Heart left ventricle (tissue), 16 donors: ENCODE measurements at places on chromosomes 13 and 19. TPM values are rescaled to one million over a fixed set of nuclear protein-coding genes. Genes with fewer than 3 reads are reported as not detected.

The KMT5C gene
- 7.2 TPM for total RNA-seq

The SIGLEC12 gene
- not detected for total RNA-seq

The HIPK4 gene
- total RNA-seq: not detected

The IQCN gene
- 0.24 TPM for total RNA-seq

The LGALS4 gene
- total RNA-seq: 0.65 TPM

The LGI4 gene
- 2.2 TPM for total RNA-seq

The SERPINE3 gene
- not detected for total RNA-seq

The IRGC gene
- not detected for total RNA-seq

The IZUMO4 gene
- total RNA-seq: 1.7 TPM

The ZNF546 gene
- total RNA-seq: 12.3 TPM

The CACNG7 gene
- not detected for total RNA-seq

The PRTN3 gene
- total RNA-seq: not detected

GRCh38 chr19:10768936-10769335, 51.1 kb downstream of the DNM2 start:
- H3K4me1 ChIP-seq: peaks cover 63% of the 10 kb centered on the region
- no peak for DNase-seq
- H3K36me3 ChIP-seq: peaks cover 19% of the 10 kb centered on the region
- no peak overlapping the region for H3K4me3 ChIP-seq
- peak overlapping the region; percentile 89 for H3K27ac ChIP-seq

GRCh38 chr13:100619940-100620339, 31.4 kb upstream of the GGACT start:
- no peak overlapping the region for H3K4me3 ChIP-seq
- H3K4me1 ChIP-seq: no peaks in the 10 kb centered on the region
- no peaks in the 10 kb centered on the region for H3K27me3 ChIP-seq
- DNase-seq: no peak
- no peak overlapping the region for H3K27ac ChIP-seq
- peaks cover 14% of the 10 kb centered on the region for H3K36me3 ChIP-seq

DNA sequence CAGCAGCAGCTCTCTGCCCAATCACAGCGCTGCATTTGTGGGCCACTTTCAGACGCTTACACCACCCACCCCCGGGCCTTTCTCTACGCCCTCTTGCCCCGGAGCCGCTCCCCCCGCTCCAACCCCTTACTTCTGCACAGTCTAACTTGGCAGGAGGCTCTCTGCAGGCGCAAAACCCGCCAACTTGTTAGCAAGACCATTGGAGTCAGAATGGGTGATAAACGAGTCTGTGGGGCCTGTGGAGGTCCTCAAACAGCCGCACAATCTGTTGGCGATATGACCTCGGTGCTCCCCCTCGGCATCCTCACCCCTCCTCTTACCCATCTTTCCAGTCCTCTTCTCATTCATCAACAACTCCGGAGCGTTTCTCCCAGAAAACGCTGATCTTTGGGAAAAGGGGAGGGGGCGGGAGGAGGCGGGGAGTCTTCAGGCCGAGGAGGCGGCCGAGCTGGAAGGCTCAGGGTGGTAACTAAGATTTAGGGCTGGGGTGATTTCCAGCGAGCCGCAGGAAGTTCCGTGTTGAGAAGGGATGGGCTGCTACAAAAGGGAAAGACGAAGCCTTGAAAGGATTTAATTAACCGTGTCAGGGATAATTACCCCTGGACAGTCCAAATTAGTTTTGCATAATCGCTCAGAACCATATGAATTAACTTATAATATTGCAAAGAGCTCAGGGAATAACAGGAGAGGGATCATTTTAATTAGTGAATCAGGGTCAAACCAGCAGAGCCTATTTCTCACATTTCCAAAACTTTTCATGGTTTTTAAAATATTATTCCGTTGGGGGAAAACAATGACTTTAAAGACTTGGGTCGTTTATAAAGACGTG, 4.1 kb downstream of the SOX21 start:
- no peaks in the 10 kb centered on the region for H3K36me3 ChIP-seq
- peaks cover 29% of the 10 kb centered on the region for H3K4me1 ChIP-seq
- H3K27ac ChIP-seq: no peak overlapping the region
- peaks cover 94% of the 10 kb centered on the region for H3K27me3 ChIP-seq
- no peak overlapping the region for H3K4me3 ChIP-seq

GRCh38 chr19:30017172-30017571, 75.1 kb downstream of the URI1 start:
- H3K36me3 ChIP-seq: no peaks in the 10 kb centered on the region
- H3K27me3 ChIP-seq: no peaks in the 10 kb centered on the region
- no peak overlapping the region for H3K4me3 ChIP-seq
- H3K4me1 ChIP-seq: no peaks in the 10 kb centered on the region

DNA sequence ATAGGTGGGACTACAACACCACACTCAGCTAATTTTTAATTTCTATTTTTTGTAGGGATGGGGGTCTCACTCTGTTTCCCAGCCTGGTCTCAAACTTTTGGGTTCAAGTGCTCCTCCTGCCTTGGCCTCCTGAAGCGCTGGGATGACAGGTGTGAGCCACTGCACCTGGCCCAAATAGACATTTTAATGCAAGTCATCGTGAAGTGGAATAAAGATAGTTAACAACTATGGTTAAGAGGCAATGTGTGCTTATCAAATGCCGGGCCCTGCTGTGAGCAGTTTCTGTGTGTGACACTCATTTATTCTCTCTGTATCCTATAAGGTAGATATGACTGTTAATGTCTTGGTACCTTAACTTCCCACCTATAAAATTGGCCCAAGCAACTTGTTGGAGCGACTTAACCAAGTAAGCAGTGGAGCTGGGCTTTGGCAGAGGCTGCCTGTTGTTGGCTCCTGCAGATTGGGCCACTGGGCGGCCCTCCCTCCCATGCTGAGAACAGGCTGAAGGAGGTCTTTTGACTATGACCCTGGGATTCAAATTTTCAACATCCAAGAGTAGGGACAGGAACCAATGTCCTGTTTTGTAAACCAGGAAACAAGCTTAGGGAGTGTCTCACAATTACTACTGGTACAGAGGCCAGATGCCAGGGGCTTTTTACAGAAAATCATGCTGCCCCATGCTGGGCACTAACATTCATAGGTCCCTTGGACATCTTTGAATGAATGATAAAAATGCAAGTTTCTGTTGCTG, 450.7 kb downstream of the TSHZ3 start:
- H3K27me3 ChIP-seq: no peaks in the 10 kb centered on the region
- H3K36me3 ChIP-seq: no peaks in the 10 kb centered on the region
- no peak overlapping the region for H3K27ac ChIP-seq
- no peak for DNase-seq
- no peak overlapping the region for H3K4me3 ChIP-seq

DNA sequence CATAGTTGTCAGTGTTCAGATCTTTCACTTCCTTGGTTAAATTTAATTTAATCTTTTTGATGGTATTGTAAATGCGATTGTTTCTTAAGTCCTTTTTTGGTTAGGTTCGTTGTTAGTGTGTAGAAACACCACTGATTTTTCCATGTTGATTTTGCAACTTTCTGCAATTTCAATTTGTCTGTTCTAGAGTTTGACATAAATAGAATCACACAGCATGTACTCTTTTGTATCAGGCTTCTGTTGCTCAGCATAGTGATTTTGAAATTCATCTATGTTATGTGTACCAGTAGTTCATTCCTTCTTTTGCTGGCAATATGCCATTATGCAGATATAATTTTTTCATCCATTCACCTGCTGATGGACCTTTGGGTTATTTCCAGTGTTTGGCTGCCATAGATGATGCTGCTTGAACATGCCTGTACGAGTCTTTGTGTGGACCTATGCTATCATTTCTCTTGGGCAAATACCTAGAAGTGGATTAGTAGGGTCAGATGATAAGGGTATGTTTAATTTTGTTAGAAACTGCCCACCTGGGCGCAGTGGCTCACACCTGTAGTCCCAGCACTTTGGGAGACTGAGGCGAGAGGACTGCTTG, 33.1 kb downstream of the BICRA start:
- no peaks in the 10 kb centered on the region for H3K27me3 ChIP-seq
- peaks cover 18% of the 10 kb centered on the region for H3K4me1 ChIP-seq
- no peak for DNase-seq
- H3K36me3 ChIP-seq: peaks cover 5% of the 10 kb centered on the region
- no peak overlapping the region for H3K4me3 ChIP-seq
- no peak overlapping the region for H3K27ac ChIP-seq

DNA sequence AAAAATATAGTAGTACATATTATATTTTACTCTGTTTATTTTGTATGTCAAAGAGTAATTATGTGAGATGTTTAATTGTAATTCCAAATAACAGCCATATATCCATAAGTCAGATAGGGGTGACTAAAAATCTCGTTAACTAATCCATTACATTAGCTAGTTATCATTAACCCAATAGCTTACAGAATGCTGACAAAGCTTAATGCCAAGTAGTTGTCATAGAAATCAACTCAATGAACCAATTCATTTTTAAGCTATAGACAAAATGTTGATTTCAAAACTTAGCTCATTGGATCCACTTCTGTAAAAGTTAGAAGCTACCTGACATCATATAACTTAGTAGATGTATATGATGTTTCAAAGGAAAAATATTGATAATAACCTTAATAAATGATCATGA, 206.7 kb upstream of the SLITRK1 start:
- no peaks in the 10 kb centered on the region for H3K36me3 ChIP-seq
- no peak overlapping the region for H3K4me3 ChIP-seq
- DNase-seq: no peak
- no peaks in the 10 kb centered on the region for H3K4me1 ChIP-seq

GRCh38 chr13:26946684-26947343, 186.2 kb upstream of the GPR12 start:
- H3K27ac ChIP-seq: no peak overlapping the region
- peaks cover 8% of the 10 kb centered on the region for H3K4me1 ChIP-seq
- H3K4me3 ChIP-seq: no peak overlapping the region
- no peak for DNase-seq

GRCh38 chr19:29259153-29259552, 46.2 kb upstream of the UQCRFS1 start:
- no peaks in the 10 kb centered on the region for H3K4me1 ChIP-seq
- H3K4me3 ChIP-seq: no peak overlapping the region
- H3K27me3 ChIP-seq: no peaks in the 10 kb centered on the region
- no peaks in the 10 kb centered on the region for H3K36me3 ChIP-seq

- no peak overlapping the region for H3K27ac ChIP-seq
- DNase-seq: no peak
- no peaks in the 10 kb centered on the region for H3K36me3 ChIP-seq
- no peaks in the 10 kb centered on the region for H3K27me3 ChIP-seq
- peaks cover 3% of the 10 kb centered on the region for H3K4me1 ChIP-seq
These were observed 109.7 kb upstream of the RNF113B start for GRCh38 chr13:98286799-98287198.

DNA sequence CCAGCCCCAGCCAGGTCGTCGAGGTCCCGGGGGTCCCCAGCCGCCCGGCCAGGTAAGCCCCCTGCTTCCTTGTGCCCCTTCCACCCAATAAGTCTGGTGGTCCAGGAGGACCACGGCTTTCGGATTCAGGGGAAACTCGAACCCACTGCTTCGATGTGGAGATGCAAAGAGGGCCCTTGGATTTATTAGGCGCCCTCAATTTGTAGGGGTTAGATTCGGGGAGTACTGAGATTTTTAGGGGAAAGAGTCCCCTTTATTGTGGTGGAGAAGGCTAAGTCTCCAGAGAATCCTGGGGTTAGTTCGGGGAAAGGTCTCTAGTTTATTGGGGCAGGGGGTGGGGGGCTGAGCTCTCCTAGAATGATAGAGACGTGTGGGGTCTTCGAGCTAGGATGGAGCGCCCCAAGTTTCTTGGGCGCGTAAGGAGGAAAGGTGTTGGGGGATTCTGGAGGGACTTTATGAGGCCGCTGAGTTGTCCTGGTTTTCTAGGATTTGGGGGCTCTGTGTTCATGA, 3.8 kb upstream of the LTBP4 start:
- H3K4me1 ChIP-seq: no peaks in the 10 kb centered on the region
- no peaks in the 10 kb centered on the region for H3K36me3 ChIP-seq
- peaks cover 20% of the 10 kb centered on the region for H3K27me3 ChIP-seq

DNA sequence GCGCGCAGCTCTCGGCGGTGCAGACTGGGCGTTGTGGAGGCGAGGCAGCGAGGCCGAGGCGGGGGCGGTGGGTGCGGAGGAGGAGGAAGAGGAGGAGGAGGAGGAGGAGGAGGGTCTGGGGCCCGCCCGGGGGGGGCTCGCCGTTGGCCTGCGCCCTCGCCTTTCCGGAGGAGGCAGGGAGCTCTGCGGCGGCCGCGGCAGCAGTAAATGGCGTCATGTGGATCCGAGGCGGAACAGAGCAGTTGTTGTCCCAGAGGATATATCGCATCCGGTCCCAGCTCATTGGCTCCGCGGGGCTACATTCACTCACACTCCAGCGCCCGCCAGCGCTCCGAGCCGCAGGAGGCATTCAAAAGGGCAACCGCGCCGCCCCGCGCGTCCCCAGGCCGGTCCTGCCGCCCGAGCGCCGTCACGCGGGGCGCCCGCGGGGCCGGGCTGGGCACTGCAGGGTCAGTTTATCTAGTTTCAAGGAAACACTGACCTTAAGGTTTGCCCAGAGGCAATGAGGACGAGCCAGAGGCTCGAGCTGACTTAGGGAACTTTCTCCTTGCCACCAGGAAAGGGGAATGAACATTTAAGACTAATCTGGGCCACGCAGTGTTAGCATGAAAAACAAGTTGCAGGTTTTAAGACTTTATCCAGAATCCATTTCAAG, at the start of gene SPRY2:
SPRY2 (minus strand) TSS at position 26 of the 655 bp plus-strand sequence. CDS start 3,421 bp downstream, outside the sequence.
- H3K27ac ChIP-seq: peak within 1 kb of the TSS; percentile 100
- peaks cover 26% of the 10 kb centered on the region for H3K4me1 ChIP-seq
- peak; percentile 96 for DNase-seq
- peaks cover 14% of the 10 kb centered on the region for H3K36me3 ChIP-seq

GRCh38 chr19:16153582-16154336, 10.3 kb downstream of the HSH2D start:
- H3K4me1 ChIP-seq: no peaks in the 10 kb centered on the region
- no peaks in the 10 kb centered on the region for H3K36me3 ChIP-seq
- DNase-seq: no peak

DNA sequence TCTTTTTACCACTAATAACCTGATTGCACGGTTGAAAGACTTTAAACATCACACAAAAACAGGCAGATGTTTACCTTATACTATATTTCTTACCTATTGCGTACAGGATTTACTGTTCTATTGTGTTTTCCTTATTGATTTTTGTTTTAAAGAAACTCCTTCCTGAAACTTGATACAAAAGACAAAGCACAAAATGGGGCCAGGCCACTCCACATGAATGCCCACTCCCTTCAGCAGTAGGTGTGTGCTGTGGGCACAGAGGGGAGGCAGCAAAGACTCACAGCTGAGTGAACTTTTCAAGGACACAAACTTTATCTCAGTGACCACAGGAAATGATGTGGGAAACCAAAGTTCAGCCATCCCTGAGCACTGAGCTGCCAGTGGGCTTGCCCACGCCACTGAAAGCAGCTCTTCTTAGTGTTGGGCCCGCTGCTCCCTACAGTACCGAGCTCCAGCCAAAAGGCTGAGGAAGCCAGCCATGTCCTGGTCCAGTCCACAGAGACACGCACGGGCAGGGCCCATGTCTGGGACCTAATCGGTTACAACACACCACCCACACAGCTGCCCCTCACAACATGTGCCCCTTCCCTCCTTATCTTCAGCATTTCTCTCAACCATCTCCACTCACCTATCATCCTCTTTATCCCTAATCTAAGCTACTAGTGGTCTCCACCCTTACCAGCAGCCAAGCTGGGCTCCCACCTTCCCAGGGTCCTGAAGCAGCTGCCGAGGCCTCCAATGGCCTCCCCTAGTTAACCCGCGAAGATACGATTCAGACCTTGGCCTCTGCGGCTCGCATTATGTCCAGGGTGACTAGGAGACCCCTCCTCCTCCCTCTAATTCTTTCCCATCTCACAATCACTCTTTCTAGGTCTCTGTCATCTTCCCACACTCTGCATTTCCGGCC, 39.5 kb downstream of the ATP7B start:
- H3K27me3 ChIP-seq: no peaks in the 10 kb centered on the region
- peaks cover 7% of the 10 kb centered on the region for H3K4me1 ChIP-seq
- no peaks in the 10 kb centered on the region for H3K36me3 ChIP-seq
- DNase-seq: no peak

GRCh38 chr13:73141292-73141771, 82.5 kb downstream of the KLF5 start:
- H3K36me3 ChIP-seq: no peaks in the 10 kb centered on the region
- H3K27me3 ChIP-seq: no peaks in the 10 kb centered on the region
- H3K4me1 ChIP-seq: no peaks in the 10 kb centered on the region
- no peak overlapping the region for H3K4me3 ChIP-seq
- H3K27ac ChIP-seq: no peak overlapping the region
